Thymus (tissue), 14 donors: ENCODE measurements at places on chromosomes 12 and 14. TPM values are rescaled to one million over a fixed set of nuclear protein-coding genes. Genes with fewer than 3 reads are reported as not detected.

The RPS6KL1 gene
- 3.4 TPM for total RNA-seq

- no peak overlapping the region for H3K27ac ChIP-seq
- no peak for DNase-seq
- no peaks in the 10 kb centered on the region for H3K27me3 ChIP-seq
- no peaks in the 10 kb centered on the region for H3K4me1 ChIP-seq
- no peak overlapping the region for H3K4me3 ChIP-seq
Measured at GRCh38 chr12:63084501-63084900, 66.5 kb downstream of the AVPR1A start.

The C12orf50 gene
- total RNA-seq, result 0.09 TPM

- no peaks in the 10 kb centered on the region for H3K4me1 ChIP-seq
- no peaks in the 10 kb centered on the region for H3K36me3 ChIP-seq
- no peak overlapping the region for H3K4me3 ChIP-seq
- DNase-seq, result no peak
Measured at GRCh38 chr14:29926228-29926627, 1.4 kb downstream of the PRKD1 start.

DNA sequence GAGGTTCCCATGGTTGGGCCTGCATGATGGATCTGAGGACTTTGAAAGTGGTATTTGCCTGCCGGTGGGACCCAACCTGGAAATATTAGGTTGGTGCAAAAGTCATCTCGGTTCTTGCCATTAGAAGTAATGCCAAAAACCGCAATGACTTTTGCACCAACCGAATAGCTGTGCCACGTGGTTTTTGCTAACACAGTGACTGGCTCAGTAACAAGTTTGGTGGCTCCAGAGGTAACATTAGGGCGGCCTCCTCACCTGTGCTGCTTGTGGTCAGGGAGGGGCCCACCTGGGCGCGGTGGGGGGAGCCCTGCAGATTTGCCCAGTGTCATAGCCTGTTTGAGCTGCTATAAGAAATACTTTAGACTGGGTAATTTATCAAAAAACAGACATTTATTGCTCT is 1.8 kb downstream of the BDKRB2 start:
- peaks cover 45% of the 10 kb centered on the region for H3K27me3 ChIP-seq
- no peak for DNase-seq
- no peaks in the 10 kb centered on the region for H3K36me3 ChIP-seq
- no peak overlapping the region for H3K27ac ChIP-seq

The EFCAB11 gene
- total RNA-seq, result 7.6 TPM

The CLEC2B gene
- total RNA-seq, result 29.7 TPM

- peaks cover 28% of the 10 kb centered on the region for H3K36me3 ChIP-seq
- DNase-seq, result no peak
- no peak overlapping the region for H3K4me3 ChIP-seq
- no peaks in the 10 kb centered on the region for H3K27me3 ChIP-seq
- no peak overlapping the region for H3K27ac ChIP-seq
Measured at GRCh38 chr14:20476776-20477175, 7.6 kb downstream of the PNP start.

The MUCL1 gene
- total RNA-seq, result 1.2 TPM
